ENCODE measurements at places on chromosomes 11 and 22.

GRCh38 chr11:13438291-13438690, 24.7 kb downstream of the BTBD10 start:
- no peak for DNase-seq

GRCh38 chr11:59463190-59463641, 6.5 kb downstream of the OR4D6 start:
- DNase-seq: no peak

GRCh38 chr11:119493712-119494111, 70.7 kb upstream of the THY1 start:
- DNase-seq: no peak

- no peak for DNase-seq
These were observed 15.1 kb downstream of the MCHR1 start for GRCh38 chr22:40694411-40694810.

DNA sequence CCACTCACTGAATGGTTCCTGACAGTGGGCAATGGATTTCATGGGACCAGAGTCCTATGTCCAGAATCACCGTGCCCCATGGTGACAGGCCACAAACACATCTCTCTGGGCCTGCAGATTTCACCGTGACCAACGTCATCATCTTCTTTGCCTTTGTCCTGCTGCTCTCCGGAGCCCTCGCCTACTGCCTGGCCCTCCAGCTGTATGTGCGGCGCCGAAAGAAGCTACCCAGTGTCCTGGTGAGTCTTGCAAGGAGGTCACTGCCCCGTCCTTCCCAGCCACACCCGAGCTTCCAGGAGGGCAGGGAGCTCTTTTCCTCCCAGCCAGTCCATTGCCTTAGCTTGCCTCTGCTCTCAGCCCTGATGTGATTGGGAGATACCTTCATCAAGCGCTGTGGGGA, 9.3 kb downstream of the IL10RA start:
- DNase-seq: no peak

GRCh38 chr11:26348776-26349175, 16.8 kb downstream of the ANO3 start:
- DNase-seq: no peak

- DNase-seq: no peak
These were observed 9.3 kb upstream of the ADORA2A start for GRCh38 chr22:24417901-24418641.

DNA sequence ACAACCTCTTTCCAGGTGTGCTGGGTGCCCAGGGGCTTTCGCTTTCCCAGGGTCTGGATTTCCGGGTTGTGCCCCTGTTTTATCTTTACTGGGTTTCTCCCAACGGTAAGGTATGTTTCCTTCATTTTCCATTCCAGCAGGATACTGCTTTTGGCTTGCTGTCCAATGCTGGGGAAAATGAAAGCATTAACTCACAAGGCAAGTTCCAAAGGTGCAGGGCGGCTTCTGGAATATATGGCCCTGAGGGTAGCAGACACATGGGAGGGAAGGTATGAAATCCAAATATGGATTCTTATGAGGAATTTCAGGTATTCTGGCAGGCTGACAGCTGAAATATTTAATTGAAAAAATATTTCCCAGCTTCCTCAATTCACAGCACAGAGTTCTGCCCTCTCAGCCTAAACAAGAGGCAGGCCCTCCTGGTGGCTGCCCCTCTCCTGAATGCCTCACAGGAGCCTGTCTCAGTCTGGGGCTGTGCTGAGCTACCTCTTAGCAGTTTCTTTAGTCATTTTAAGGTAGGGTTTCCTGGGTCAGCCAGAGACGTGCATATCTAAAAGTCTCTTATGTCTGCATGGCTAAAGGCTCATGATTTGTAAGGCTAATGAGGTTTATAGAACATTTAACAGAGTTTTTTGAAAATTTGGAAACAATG, 318.6 kb upstream of the B3GAT1 start:
- no peak for DNase-seq

DNA sequence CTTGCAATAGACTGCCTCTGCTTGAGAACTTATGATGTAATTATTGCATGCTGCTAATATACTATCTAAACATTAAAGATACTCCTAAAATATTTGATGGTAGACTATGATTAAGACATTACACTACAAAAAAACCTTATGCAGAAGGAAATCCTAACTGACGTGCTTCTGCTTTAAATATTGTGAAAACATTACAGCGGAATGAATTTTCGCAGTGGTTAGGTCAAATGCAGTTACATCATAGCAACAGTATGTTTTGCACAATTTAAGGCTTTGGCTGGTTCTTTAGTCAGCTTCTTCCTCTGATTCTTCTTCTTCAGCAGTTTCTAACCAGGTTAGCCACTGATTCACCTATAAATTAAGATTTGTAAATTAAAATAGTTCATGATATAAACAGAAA, 11.2 kb downstream of the EIF4G2 start:
- DNase-seq: no peak
